NCI-H1694 (cell line): ENCODE measurements at places on chromosomes 5 and 9.

DNA sequence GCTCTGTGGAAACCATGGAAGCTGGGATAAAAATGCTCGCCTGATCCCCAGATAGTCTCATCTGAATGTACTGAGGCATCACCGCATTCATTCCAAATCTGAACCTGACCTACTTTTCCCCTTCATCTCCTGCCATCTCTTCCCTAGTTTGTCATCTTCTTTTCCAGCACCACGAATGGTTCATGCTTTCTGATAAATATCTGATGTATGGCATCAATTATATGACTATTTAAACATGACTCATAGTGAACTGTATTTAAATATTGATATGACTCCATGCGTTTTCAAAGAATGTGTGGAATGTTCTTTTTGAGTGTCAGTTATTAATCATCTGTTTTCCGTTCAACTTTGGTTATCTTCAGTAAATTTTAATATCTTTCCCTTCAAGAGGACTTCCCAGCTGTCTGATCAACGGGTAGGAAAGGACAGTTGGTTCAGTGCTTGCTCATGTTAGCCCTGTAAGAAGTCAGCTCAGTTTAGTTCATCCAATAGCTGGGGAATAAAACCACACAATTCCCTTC, 21.1 kb downstream of the BASP1 start:
- DNase-seq: no peak

- no peak for DNase-seq
Measured at GRCh38 chr5:166505067-166505466, 1786.4 kb upstream of the WWC1 start.

DNA sequence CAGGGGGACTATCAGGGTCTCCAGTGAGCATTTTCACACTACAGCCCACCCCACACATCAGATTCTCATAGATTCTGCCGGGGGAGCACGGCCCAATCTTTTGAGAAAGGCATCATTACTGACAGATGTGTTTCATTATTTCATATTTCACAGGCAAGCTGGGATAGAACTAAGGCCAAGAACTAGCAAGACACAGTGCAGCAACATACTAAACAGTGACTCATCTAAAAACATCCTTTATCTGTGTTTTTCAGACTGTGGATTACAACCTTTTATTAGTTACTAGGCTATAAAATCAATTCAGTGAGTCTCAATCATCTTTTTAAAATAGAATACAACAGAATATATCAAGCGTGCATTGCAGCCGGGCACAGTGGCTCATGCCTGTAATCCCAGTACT, 59.8 kb downstream of the CPLANE1 start:
- no peak for DNase-seq

- DNase-seq: peak; percentile 25
Measured at GRCh38 chr5:123505633-123506032, 6.3 kb upstream of the CSNK1G3 start.

- no peak for DNase-seq
Measured at GRCh38 chr5:166178411-166179080, 2112.9 kb upstream of the WWC1 start.

- peak; percentile 78 for DNase-seq
Measured at GRCh38 chr9:129006328-129007034, 21.6 kb downstream of the SH3GLB2 start.

DNA sequence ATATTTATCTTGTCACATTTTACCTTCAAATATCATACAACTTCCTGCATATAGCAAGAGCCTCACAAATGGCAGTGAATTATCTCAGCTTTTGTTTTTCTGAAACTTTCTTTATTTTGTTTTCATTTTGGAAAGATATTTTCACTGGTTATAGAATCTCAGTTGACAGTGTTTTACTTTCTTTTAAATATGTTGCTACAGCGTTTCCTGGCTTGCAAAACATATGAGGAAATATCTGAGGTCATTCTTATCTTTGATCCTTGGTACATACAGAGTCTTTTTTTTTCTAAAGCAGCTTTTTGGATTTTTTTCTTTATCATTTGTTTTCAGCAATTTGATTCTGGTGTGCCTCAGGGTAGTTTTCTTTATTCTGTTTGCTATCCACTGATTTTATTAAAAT, 77.6 kb upstream of the CEP78 start:
- DNase-seq: no peak

- no peak for DNase-seq
Measured at GRCh38 chr5:128483738-128484137, 54.3 kb downstream of the FBN2 start.

DNA sequence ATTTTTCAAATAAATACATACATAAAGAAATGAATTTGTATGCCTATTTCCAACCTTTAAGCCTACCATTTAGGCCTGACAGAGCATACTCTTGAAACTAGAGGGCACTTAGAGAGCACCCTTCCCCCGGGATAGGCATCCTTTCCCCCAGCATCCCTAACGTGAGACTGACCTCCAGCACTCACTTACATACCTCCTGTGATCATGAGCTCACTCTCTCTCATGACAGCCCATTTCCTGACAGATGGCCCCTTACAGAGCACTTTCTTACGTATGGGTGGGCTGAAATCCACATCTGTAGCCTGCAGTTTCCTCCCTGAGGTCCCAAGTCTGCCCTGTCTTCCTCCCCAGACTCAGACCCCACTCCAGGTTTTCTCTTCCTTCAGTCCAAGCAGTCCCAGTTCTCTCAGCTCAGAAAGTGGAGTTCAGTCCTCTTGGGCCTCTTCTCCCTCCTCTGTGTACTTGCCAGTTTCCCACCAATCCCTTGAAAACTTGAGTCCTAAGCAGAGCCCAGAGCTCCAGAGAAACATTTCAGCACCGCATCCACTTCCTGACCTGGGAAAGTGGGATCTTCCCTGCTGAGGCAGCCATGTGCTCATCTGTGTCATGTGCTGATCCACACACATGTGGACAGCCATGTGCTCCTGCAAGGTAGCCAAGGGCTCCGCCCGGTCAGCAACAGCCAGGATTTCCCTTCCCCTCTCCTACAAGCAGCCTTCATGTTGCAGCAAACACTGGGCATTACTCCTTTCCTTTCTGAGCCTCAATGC, 2.2 kb upstream of the CDX1 start:
- DNase-seq: no peak

DNA sequence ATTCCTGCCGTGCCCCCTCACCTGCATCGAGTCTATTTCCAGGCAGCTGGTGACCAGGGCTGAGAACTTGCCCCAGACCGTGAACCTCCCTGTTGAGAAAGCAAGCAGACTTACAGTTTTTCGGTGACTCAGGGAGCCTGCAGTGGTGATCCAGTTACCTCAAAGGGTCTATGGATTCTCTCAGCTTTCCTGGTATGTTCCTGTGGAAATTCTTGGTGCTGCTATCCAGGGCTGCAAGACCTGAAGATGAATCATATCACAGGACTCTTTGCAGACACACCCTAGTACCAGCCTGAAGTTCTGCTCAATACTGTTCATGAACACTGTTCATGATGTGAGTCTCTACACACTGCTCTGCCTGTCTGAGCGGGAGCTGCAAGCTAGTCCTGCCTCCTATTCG, 154.7 kb downstream of the WDR70 start:
- DNase-seq: no peak

DNA sequence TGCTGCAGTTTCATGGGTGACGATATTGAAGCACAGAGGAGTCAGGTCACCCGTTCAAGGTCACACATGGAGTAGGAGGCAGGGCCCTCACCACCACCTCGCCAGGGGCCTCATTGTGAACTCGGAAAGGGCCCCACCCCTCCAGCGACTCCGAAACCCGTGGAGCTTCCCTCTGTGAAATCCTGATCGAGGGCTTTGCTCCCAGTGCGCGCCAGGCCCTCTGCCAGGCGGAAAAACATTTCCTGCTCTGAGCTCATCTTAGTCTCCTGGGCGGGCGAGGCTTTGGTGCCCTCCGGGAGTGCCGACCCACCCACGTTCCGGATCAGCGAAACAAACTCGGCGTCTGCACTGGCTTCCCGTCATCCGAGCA, 75.0 kb upstream of the FCN1 start:
- DNase-seq: no peak

GRCh38 chr5:60585618-60586017, 114.3 kb downstream of the DEPDC1B start:
- DNase-seq: no peak

GRCh38 chr5:63111891-63112290, 533.3 kb downstream of the LRRC70 start:
- no peak for DNase-seq

- peak; percentile 88 for DNase-seq
Measured at GRCh38 chr5:15013654-15014463, 142.3 kb upstream of the ANKH start.

- DNase-seq: no peak
Measured at GRCh38 chr9:136324501-136325300, 2.6 kb upstream of the GPSM1 start.

GRCh38 chr5:5154733-5155132, 14.6 kb downstream of the ADAMTS16 start:
- no peak for DNase-seq

DNA sequence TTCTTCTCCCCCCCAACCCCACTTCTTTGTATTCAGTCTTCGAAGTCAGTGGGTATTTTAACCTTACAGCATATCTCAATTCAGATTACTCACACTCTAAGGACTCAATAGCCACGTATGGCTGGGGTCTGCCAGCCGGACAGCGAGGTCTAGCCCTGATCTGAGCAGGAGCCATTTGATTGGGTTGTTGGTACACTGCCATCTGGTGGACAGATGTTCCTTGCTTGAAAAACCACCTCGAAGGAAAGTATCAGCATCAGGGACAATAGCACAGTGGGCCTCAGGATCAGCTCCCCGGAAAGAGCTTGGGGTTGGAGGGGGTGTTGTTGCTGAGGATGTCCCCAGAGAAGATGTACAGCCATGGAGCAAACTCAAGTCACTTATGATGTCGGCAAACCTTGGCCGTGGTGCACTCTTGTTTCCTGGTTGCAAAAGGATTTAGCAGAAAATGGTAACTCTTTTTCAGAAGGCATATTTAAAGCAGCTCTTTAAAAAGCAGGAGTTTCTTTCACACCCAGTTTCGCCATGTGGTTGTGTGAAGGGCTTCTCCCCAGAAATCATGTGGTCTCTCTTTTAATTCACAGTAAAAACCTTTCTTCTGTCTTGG, 31.7 kb upstream of the KCNMB1 start:
- peak; percentile 36 for DNase-seq

DNA sequence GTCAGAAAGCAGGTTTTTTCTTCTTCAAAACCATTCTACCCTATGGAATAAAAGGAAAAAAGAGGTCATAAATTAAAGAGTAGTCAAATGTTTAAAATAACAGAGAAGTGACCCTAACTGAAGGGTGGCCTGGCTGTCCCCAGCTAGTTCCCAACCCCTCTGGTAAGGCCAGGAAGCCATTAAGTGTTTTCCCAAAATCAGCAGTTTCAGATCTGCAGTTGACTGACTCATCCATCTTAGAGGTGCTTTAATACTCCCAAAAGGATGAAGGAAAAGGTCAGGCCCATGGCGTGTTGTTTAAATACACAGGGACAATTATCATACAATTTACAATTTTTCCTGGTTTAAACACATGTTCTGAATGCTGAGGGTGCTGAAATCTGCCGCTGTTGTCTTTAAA, 47.9 kb upstream of the TBC1D9B start:
- DNase-seq: no peak

DNA sequence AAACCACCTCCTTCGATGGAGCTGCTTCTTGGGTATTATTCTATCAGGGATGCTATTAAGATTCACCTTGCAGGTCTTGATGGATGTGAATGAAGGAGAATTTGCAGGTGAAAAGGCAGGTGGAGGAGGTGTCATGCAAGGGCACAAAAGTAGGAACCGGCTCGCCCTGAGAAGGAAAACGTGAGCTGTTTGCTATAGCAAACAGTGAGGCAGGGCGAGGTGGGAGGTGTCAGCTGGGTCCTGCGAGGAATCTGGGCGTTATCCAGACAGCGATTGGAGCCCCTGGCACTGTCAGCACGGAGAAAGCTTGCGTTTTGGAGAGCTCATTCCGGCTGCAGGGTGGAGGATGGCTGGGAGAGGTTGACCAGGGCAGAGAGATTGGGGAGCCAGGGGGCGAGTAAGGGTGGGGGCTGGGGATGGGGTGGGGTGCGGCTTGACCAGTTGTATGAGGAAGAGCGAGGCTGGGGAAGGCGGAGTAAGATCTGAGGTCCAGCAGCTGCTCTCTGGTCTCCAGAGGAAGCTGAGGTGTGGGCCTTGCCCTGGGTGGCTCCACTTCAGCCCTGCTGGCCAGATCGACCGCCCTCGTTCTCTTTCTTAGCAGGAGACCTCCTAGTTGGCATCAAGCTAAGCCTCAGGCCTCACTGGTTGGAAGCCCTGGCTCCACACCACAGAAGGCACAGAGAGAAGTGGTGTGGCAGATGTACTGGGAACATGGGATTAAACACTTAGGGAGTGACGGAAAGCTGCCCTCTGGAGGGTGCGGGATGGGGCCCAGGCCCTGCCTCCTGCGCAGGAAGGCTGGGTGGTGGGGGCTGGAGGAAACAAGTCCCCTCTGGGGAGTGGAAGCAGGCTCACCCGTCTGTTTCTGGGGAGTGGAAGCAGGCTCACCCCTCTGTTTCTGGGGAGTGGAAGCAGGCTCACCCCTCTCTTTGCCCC, 54.7 kb upstream of the NEURL1B start:
- DNase-seq: no peak

DNA sequence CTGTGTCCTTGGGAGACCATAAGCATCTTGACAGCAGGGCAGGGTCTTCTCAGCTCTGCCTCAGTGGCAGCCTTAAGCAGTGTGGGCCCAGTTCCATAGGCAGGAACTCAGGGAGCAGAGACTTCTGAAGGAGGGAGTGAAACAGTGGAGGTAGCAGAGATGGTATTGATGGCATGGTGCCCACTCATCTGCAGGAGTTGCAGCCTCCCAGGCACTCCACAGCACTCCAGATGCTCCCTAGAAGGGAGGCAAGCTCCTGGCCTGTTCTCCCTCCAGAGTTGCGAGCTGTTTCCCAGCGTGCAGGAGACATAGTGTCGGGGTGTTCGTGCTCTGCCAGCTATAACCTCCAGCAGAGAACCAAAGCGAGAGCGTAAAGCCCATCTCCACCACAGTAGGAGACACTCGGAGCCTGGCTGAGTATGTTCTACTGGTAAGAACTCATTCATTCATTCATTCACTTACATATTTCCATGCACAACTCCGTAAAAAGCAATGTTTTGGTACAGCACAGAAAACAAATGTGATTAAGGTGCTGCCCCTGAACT, 31.4 kb upstream of the UNC5A start:
- DNase-seq: peak; percentile 14

- no peak for DNase-seq
Measured at GRCh38 chr5:1640421-1640881, 116.7 kb upstream of the LPCAT1 start.

DNA sequence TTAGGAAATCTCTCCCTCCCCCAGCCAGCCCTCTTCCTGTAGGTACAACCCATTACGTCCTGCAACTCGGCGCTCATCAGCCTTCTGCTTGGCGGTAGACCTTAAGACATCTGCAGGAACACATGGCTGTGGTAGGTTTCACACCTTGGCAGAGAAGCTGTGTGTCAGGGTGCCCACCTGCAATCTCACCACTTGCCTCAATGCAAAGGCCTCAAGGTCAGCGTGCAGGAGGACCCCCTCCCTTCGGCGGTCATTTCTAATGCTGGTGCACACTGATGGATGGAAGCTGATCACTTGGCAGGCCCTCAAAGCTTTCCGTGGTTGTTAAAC, 67.3 kb downstream of the CRB2 start:
- DNase-seq: no peak

DNA sequence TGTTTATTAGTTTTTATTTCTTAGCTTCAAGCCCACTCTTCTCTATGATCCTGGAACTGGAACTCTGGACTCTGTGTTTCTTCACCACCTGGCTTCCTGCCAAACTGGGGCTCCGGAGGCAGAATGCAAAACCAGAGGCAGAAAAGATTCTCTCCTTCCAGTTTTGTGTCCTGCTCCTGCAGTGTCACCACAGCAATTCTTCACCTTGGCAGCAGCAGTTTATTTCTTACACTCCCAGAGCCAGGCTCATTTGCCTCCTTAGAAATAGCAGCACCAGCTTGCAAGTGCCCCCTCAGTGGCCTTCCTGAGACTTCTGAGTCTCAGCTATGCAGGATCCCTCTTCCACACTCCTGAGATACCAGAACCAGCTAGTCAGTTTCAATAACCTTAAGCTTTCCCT, 26.7 kb upstream of the CAMK4 start:
- DNase-seq: no peak
